ENCODE measurements at places on chromosomes 12 and 14.

GRCh38 chr12:48069241-48069640 lies 36.6 kb downstream of the SENP1 start:
- no peak for DNase-seq

- DNase-seq: no peak
These were observed 158.3 kb downstream of the KIF26A start for GRCh38 chr14:104296388-104297312.

DNA sequence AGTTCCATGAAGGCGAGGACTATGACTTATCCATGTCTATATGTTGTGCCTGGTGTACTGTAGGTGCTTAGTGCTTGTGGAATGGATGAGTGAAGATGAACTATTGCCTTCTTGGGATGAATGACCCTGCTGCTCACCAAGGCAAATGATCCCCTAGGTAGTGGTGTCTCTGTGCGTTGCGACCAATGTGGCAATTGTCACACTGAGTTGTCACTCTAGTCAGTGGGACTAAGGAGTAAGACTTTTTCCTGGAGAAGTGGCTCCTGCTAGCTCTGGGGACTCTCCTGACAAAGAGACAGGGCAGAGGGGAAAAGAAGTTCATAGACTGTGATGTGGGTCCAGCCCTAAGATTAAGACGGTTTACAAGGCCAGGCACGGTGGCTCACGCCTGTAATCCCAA lies 3.4 kb upstream of the ACVR1B start:
- DNase-seq: no peak

DNA sequence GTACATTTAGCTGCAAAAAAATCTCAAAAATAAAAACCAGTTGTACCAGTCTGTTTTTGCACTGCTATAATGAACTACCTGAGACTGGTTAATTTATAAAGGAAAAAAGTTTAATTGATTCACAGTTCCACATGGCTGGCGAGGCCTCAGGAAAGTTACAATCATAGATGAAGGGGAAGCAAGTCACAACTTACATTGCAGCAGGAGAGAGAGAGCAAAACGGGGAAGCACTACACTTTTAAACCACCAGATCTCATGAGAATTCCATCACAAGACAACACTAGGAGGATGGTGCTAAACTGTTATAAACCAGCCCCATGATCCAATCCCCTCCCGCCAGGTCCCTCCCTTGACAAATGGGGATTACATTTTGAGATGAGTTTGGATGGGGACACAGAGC lies 186.0 kb downstream of the TMTC3 start:
- DNase-seq: no peak

- no peak for DNase-seq
These were observed 89.2 kb downstream of the BCL2L14 start for GRCh38 chr12:12159988-12160387.

DNA sequence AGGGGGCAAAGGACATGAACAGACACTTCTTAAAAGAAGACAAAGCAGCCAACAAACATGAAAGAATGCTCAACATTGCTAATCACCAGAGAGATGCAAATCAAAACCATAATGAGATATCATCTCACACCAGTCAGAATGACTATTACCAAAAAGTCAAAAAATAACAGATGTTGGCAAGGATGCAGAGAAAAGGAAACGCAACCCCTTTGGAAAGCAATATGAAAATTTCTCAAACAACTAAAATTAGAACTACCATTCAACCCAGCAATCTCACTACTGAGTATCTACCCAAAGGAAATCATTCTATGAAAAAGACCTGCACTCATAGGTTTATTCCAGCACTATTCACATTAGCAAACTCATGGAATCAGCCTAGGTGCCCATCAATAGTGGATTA lies 25.6 kb downstream of the MDM1 start:
- DNase-seq: no peak

DNA sequence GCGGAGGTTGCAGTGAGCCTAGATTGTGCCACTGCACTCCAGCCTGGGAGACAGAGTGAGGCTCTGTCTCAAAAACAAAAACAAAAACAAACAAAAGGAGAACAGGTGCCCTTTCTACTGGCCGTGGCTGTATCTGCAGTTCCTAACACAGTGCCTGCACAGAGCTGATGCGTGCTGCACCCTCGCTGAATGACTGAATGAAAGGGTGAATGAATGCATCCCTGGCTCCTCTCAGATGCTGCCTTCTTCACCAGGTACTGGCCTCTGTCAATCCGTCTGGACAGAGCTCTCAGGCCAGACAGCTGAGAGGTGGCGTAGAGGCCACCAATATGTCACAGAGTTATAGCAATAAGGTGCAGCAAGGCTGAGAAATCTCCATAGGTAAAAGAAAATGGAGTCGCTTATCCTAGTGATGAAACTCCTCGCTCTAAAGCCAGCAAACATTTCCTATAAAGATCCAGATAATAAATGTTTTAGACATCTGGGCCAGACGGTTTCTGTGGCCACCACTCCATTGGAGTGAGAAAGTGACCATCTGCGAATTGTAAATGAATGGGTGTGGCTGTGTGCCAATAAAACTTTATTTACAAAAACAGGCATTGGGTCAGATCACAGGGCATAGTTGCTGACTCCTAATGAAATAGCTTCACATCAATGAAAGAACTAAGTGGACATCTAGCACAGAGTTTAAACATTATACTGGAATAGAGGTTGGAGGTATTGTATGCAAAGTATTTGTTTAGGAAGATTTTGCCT lies 15.9 kb upstream of the FZD10 start:
- no peak for DNase-seq

Measured in AML-193 (cell line).